ENCODE measurements at places on chromosomes 1 and 21.
A peak's percentile ranks its signal among the peaks of the same experiment; 100 is the strongest.

DNA sequence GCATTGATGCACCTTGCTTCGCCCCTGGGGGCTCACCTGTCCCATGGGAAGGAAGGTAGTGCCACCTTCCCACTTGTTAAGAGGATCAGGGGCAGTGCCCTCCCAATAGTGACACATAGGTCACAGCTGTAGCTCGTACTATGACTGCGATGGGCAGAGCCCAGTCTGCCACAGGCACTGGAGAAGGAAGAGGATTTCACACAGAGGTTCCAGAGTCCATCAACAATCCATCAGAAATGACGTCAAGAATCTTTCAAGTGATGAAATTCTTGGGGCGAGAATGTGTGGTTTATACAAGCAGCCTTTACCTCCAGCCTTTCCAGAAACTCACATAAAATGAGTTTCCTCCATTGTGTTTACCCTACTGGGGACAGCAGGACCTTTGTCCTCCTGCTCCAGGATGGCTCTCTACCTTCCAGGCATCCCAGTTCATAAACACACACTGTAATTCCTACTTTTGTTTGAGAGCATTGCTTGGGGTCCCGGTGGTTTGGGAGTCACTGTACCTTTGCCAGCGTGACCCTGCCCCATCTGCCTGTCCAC is 260.6 kb upstream of the VAMP3 start:
- no peak for DNase-seq

DNA sequence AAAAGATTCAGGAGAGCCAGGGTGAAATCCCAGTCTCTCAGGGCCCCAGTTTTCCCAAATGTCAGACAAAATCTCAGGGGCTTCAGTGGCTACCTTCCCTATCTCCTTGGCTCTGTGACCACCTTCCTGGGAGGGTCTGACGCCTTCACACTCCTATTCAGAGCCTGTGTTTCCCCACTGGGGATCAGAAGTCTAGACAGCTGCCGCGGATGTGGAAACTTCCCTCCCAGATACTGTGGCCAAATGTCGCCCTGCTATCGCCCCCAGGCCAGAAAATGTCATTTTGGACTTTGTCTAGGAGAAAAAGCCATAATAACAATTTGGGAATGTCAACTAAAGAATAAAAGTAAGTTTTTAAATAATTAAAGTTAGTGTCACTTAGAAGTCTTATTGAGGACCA is 15.9 kb downstream of the A3GALT2 start:
- DNase-seq = no peak

DNA sequence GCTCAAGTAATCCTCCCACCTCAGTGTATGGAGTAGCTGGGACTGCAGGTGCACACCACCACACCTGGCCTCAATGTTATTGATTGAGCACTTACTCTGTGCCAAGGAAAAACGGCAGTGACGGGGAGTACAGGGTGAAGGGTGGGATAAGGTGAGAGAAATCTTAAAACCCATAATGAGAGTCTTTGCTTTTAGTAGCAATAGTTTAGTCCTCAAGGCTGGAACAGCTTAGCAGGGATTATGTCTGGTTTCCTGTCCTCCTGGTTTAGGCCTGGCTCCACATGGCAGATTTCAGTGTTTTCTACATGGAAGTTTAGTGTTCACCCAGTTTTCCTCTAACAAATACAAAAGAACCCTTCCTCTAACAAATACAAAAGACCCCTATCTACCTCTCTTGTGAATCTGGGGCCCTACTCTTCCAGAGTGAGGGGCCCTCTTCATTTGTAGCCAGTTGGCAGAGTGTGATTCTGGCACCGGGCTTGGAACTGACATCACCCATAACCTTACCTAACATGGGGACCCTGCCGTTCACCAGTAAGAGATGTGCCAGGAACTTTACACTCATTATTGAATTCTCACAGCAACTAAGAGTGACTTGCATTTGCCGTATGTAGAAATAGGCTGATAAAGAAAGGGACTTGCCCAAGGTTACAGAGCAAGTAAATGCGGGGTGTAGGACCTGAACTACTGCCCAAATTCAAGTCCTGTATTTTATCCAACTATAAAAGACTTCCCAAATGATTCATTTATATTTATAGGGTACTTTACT is 6.9 kb downstream of the ZNF691 start:
- no peak for DNase-seq

GRCh38 chr1:235022981-235023710 is 105.5 kb downstream of the TOMM20 start:
- peak; percentile 81 for DNase-seq

- DNase-seq = no peak
Observed at GRCh38 chr1:77976433-77977076, 2.3 kb downstream of the FUBP1 start.

DNA sequence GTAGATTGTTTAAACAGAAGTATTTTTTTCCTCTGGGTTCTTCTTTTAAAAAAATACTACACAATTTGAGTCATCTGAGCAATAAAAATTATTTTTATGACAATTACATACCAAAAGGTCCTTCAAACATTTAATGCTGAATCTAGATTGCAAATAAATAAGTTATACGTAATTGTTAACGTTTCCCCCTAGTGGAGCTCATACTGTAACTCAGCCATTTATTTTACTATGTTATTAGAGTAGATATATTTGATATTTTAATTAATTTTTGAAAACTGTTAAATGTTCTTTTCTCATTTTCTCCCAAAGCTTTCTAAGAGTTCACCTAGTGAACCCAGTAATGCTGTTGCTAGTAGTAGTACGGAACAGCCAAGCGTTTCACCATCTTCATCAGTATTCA is 33.5 kb downstream of the ZMYM1 start:
- no peak for DNase-seq

DNA sequence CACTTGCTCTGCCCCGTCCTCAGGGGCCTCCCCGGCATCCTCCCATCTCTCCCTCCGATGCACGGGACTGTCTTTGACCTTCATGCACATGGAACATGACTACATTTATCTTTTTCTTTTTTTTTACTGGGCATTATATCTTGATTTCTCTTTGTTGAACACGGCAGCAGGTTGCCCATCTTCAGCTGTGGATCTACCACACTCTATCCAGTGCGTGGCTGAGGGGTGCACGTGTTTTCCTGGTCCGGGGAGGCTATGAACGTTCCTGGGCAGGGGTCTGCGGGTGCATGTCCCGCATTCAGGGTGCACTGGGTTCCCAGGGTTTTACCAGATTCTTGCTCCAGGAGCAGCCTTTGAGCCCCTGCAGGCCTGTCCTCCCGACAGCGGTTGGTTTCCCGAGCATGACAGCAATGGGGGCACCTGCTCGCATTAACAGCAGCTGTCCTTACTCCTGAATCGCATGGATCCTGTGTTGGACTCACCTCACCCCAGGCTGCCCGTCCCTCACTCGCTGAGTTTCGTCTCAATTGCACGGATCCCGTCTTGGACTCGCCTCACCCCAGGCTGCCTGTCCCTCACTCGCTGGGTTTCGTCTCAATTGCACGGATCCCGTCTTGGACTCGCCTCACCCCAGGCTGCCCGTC is 7.4 kb downstream of the POFUT2 start:
- no peak for DNase-seq

- DNase-seq = no peak
Observed at GRCh38 chr1:116252271-116252670, 120.8 kb upstream of the ATP1A1 start.

- DNase-seq = no peak
Observed at GRCh38 chr1:239443361-239443760, 57.0 kb downstream of the CHRM3 start.

DNA sequence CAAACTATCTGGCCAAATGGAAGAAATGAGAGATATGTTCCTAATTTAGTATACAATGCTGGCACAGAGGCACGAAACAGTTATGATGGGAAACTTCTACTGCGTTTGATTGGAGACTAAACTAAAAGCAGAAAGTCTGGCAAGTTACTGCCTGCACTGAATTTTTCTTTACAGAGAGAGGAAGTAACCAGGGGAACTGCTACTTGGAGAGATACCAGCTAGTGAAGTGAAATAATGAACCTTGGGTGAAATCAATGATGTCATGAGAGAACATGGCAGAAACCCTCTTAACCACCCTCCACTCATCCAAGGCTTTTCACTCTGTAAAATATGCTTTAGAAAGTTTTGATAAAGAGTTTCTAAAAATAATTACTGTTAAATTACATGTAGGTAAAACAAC is 29.3 kb downstream of the NIBAN1 start:
- DNase-seq = peak; percentile 51

GRCh38 chr1:194159941-194160340 is 973.5 kb upstream of the B3GALT2 start:
- DNase-seq = no peak

DNA sequence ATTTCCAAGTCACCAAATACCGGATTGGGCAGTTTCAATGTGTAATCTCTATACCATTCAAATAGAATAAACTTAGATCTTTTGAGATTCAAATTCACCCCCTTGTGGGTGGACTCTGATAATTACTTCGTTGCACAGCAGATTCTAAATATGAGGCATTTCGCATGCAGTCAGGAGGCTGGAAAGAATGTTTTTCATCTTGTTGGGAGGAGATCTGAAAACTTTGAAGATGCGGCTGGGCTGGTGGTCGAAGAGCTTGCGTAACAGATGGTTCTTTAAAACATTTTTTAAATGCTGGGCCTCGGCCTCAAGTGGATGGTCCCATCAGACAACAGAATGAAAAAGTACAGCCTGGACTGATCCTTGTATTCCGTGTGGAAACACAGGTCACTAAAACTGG is 10.4 kb downstream of the NR5A2 start:
- DNase-seq = no peak

DNA sequence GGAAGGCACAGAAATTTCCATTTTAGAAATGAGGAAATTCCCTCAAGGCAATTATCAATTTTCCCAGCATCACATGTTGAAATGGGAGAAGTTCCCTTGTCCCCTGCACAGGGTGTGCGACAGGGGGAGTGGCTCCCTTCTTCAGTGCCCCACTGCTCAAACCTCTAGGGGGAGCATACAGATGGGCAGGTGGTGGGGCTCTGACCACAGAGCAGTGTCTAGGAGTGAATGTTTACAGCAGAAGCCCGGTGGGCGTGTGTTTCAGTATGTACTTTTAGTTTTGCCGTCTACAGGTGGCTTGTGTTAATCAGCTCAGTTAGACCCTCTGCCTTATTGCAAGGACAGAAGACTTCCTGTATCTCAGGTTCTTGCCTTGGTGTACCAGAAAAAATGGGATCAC is 493.7 kb upstream of the PLXNA2 start:
- no peak for DNase-seq

DNA sequence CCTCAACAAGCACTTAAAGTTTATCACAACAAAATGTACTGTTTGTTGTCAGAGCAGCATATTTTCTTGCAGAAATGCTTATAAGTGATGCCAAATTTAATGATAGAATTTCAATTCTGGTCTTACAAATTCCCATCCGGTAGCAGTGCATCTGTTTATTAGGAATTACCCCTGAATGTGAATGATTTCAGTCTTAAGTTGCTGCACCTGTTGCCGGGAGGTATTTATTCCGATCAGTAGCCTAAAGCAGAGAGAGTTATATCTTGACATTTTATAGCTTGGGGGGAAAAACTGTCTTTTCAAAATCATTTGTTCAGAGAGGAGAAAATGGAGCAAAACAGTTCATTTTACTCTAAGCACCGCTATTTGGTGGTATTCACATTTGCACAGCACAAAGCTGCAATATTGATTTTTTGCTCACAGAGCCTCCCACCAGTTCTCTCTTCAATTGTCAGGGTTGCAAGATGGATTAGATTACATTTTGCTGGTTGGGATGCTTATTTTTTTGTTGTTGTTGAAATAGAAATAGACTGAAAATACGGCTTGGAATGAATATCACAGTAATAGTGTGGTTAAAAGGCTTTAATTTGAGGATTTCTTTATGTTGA is 98.6 kb downstream of the ADGRL2 start:
- DNase-seq = no peak

DNA sequence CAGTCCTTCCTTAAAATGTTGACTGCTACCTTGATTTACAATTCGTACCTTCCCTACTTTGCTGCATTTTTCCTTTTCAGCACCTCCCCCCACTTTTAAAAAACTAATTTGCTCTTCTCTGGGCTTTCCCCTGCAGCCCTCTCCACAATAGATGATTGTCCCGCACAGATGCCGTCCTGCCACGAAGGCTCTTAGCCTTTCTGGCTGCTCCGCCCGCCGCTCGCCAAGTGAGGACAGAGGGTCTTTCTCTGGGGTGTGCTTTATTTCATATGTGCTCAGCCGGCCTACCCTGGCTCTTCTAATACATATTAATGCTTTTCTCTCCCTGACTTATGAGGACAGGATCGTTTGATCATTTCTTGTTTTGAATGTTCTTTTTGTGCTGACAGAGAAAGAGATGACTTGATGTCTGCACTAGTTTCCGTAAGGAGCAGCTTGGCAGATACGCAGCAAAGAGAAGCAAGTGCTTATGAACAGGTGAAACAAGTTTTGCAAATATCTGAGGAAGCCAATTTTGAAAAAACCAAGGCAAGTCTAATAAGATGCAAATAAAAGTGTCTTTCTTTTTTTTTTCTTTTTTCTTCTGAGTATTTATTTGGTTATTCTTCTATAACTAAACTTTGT is 60.6 kb downstream of the SDCCAG8 start:
- DNase-seq = no peak

GRCh38 chr1:180246579-180246978 is 16.5 kb downstream of the LHX4 start:
- DNase-seq = no peak

GRCh38 chr1:60965280-60965854 is 117.0 kb upstream of the NFIA start:
- no peak for DNase-seq

- DNase-seq = no peak
Observed at GRCh38 chr1:36918604-36919003, 115.7 kb downstream of the GRIK3 start.

DNA sequence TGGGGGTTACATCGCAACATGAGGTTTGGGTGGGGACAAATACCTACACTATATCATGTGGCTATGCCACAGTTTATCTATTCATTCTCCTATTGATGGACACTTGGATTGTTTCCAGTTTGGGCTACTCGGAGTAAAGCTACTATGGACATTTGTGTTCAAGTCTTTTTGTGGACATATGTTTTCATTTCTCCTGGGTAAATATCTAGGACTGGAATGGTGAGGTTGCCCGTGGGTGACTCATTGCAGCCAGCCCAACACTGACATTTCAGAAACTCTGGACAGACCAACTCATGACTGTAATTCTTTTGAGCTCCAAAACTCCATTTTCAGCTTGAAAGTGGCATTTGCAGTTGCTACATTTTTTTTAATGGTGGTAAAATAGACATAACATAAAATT is 82.7 kb downstream of the KAZN start:
- DNase-seq = no peak

- DNase-seq = no peak
Observed at GRCh38 chr1:183148599-183148998, 37.5 kb upstream of the LAMC2 start.

DNA sequence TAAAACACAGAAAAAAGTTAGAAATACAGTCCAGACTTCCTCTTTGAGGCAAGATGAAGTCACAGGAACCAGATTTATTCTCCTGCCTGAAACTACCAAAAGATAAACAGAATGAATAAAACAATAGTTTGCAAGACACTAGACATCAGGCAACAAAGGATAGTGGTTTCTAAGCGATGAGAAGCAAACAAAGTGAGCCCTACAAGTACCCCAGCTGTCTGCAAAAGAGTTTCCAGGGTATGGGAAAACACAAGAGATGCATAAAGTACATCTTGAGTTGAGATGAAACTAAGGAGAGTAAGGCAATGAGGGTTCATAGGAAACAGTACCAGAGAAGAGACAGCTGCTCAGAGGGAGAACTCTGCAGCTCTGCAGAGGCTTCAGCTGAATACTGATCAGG is 83.3 kb upstream of the COL24A1 start:
- DNase-seq = no peak

GRCh38 chr1:197200272-197200899 is 53.9 kb upstream of the ASPM start:
- no peak for DNase-seq
